Muscle of back (tissue), 13 donors: ENCODE measurements at places on chromosomes 12 and 14.

GRCh38 chr12:32860192-32860591 is 36.4 kb downstream of the PKP2 start:
- no peak for DNase-seq

DNA sequence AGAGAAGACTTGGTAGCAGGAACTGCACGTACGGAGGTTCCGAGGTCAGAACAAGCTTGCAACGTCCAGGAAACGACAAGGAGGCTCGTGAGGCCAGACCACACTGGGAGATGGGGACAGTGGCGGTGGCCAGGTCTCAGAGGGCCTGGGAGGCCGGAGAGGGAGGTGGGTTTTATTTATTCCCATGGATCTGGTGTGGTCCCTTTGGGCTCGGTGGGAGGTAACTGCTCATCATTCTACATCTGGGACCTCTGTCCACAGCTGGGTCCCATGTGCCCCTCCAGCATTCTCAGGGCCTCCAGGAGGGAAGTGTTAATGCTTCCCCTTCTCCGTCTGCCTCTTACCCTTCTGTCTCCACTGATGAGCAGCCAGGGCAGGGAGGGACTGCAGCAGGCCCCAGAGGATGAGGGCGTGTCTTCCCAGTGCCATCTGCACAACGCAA is 35.7 kb upstream of the NCOR2 start:
- peak; percentile 64 for DNase-seq

- no peak for DNase-seq
Observed at GRCh38 chr14:92677955-92678354, 70.5 kb downstream of the LGMN start.

- no peak for DNase-seq
Observed at GRCh38 chr12:80941916-80942315, 4.2 kb upstream of the LIN7A start.

DNA sequence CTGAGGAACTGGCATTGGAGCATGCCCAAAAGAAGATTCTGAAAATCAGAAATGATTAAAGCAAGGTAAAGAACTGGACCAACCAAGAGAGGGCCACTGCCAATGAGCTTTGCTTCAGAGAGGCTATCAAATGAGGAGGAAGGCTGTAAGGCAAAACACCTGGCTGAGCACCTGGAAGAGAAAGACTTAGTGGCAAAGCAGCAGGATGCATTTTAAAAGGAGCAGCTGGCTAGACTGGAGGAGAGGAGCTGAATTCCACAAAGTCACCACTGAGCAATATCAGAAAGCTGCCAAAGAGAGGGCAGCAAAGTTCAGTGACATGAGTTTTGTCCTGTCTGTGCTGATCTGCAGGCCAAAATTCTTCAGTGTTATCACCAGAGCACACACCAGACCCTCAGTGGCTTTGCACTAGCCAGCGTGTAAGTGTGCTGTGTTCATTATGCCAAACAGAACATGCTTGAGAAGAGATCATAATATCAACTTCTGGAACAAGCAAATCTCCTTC is 338.7 kb downstream of the TRHDE start:
- no peak for DNase-seq

DNA sequence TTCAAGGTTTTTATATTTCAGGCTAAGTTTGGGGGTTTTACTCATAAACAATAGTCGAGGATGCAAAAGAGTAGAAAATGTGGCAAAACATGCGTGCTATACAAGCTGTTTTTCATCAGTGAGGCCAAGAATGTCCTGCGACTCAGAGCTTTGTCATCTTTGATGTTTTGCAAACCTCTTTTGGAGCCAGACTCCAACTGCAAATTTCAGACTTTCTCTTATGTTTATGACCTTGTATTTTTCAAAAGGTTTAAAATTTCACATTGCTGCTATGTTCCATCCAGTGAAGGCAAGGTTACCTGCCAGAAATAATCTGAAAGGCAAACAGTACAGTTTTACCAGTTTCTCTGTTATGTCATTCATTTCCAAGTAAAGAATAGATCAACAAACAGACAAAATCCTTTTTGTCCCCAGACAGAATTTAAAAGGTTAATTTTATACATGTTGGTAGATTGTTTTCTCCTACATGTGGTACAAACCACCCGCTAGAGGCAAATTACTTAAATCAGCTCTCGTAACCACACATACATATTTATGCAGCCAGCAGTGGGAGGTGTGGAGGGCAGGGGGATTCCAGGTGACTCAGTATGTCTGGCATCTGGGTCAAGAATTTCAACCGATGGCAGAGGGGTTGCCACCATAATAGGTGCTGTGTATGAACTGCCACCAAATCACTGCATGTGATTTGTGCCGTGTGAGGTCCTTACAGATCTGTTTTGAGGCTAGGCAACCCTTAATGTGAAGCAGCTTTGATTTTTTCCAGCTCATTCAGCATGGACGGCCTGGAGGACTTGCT is 119.8 kb upstream of the CPM start:
- peak; percentile 64 for DNase-seq

GRCh38 chr12:95258151-95258550 is 40.5 kb downstream of the VEZT start:
- DNase-seq: peak; percentile 12

GRCh38 chr12:124321556-124322270 is 26.8 kb downstream of the RFLNA start:
- no peak for DNase-seq

DNA sequence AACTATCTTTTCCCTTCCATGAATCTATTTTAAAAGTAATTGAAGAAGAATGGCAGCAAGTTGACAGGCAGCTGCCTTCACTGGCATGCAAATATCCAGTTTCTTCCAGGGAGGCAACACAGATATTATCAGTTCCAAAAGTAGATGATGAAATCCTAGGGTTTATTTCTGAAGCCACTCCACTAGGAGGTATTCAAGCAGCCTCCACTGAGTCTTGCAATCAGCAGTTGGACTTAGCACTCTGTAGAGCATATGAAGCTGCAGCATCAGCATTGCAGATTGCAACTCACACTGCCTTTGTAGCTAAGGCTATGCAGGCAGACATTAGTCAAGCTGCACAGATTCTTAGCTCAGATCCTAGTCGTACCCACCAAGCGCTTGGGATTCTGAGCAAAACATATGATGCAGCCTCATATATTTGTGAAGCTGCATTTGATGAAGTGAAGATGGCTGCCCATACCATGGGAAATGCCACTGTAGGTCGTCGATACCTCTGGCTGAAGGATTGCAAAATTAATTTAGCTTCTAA is 18.4 kb downstream of the TMPO start:
- DNase-seq: no peak

- peak; percentile 60 for DNase-seq
Observed at GRCh38 chr12:12736759-12737676, 19.9 kb downstream of the CDKN1B start.

DNA sequence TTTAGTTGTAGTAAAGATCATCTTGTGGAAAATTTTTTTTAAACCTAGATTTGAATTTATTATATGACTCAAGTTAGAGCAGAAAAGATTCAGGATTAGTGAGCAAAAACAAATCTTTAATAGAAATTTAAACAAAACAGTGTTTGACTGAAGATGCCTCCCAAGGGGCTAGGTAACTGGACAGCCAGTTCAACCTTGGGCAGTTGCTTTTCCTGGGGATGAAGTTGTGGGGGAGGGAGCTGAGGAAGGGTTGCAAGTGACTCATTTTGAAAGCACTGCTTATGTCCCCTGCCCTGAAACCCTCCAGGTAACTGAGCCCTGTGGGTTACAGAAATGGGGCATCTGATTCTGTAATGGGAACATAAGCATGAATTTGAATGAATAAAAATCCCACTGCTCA is 13.1 kb downstream of the CFAP54 start:
- DNase-seq: no peak

DNA sequence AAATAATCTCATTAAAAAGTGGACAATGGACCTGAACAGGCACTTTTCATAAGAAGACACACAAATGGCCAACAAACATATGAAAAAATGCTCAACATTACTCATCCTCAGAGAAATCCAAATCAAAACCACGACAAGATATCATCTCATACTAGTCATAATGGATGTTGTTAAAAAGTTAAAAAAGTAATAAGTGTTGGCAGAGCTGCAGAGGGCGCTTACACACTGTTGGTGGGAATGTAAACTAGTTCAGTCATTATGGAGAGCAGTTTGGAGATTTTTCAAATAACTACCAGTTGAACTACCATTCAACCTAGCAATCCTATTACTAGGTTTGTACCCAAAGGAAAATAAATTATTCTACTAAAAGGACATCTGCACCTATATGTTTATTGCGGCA is 47.2 kb downstream of the FOXG1 start:
- no peak for DNase-seq

DNA sequence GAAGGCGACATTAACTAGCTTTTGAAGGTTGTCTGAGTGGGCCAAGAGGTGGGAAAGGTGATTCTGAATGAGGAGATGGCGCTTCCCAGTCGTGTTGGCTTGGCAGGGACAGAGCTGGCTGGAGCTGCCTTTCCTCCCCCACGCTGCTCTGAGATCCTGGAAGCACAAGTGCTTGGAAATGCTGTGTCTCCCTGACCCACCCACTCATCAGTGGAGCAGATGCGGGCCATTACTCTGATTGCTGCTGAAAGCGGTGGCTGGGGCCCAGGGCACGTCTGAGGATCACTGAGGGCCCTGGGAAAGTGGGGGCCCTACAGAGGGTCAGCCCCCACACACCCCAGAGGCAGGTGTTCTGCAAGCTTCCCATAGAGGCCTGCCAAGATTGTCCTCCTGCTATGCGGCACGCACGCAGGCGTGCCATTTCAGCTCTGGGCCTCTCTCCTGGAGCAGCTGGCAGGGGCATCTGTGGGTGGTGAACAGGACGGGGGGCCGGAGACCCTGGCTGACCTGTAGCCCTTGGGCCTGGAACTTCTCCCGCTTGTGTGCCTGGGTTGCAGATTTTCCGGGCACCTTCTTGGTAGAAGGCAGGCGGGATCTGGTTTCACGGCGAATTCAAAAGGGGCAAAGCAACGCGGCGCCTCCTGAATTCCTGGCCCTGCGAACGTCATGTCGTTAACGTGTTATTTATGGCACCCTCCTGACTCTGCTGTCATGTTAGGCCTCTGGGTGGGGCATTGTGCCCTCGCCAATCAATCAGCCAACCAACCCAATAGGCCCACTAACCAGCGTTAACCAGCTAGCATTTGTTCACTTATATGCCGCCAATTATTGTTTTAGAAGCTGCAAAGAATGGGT is 133.8 kb upstream of the TBX3 start:
- peak; percentile 74 for DNase-seq

- no peak for DNase-seq
Observed at GRCh38 chr12:108825201-108825950, 32.0 kb downstream of the SSH1 start.

DNA sequence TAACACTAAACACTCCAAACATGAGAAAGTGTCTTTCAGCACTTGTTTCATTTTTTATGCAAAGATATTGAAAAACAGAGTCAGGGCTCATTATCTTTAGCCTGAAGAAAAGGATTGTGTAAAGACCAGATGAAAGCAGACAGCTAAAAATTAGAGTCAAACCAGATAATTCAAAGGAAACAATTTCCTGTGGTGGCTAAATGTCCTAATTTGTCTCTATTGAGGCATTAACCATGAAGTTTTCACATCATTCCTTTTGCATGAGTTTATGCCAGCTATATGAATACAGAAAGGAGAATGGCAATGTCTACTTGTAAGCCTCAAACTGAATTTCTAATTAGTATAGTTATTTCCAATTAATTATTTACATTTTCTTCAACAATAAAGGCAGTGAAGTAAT is 338.5 kb downstream of the FSCB start:
- no peak for DNase-seq

DNA sequence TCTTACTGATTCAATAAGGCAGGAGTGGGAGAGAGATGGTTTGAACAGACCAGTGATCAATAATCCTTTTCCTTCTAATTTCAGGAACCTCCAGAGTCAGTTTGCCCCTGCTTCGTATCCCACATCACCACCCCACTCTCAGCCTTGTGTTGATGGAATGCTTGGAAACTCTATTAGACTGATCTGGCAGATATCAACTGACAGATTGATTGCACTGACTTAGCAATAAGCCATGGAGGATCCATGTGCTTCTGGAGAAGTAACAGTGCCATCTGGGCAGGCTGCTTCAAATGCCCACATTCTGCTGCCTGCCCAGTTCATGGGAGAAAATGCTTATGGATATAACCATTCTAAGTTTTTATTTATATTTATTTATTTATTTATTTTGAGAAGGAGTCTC is 218.0 kb downstream of the SLC2A13 start:
- no peak for DNase-seq
